ENCODE measurements at places on chromosomes 12 and 14.

DNA sequence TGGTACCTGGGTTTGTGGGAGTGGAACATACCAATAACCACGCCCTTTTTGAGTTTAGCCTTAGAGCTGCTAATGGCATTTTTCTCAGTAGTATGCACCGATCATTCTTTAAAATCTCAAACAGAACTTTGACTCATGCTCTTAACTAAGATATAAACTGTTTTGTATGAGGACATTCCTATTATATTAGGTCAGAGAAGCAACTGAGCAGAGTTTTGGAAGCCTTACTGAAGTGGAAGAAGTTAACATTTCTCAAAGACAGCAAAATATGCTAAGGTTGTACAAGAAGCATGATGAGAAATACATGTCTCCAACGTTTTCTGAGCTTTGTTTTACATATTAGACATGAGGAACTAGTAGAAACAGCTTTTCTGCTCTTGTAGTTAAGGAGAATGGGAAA lies 819.2 kb downstream of the FSCB start:
- DNase-seq = no peak

- DNase-seq = no peak
Observed at GRCh38 chr12:87127272-87127671, 871.1 kb upstream of the MGAT4C start.

- DNase-seq = no peak
Observed at GRCh38 chr14:103133210-103134140, 10.2 kb downstream of the TNFAIP2 start.

- DNase-seq = no peak
Observed at GRCh38 chr12:117098024-117098360, 1.2 kb downstream of the TESC start.

GRCh38 chr14:34219661-34220377 lies 242.2 kb downstream of the SPTSSA start:
- no peak for DNase-seq

DNA sequence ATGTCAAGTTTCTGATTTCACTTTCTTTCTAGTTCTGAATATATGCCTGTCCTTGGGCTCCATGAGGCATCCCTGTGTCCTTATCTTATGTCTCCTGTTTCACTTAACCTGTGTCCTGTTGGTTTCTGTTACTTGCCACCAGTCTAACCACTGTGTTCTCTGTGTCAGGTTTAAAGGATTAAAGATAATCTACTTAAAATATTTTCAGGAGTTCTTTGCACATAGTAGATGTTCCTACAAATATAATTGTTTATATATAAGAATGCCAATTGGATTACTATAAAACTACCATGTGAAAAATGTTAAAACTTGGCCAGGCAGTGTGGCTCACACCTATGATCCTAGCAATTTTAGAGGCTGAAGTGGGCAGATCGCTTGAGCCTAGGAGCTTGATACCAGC lies 406.4 kb downstream of the CCER1 start:
- no peak for DNase-seq

- no peak for DNase-seq
Observed at GRCh38 chr12:123807670-123808069, 45.6 kb downstream of the DNAH10 start.

- DNase-seq = no peak
Observed at GRCh38 chr14:96053248-96053599, 14.1 kb downstream of the C14orf132 start.

GRCh38 chr14:56262530-56262929 lies 144.3 kb downstream of the PELI2 start:
- DNase-seq = no peak

DNA sequence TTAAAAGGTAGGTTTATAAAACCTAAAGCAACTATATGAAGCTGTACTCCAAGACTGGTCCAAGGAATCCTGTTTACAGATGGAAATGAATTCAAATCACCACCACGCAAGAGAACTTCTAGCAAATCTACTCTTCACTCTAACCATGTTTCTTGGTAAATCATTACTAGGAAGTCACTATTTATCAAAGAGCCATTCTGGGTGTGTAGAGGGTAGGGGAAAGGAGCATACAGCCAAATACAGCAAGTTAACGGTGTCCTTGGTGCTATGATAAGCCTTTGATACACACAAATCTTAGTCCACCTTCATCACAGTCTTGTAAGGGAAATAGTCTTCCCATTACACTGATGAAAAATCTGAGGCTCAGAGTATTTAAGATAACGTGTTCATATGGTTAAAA lies 16.8 kb downstream of the NIN start:
- DNase-seq = no peak

GRCh38 chr12:102503056-102503681 lies 22.8 kb upstream of the IGF1 start:
- no peak for DNase-seq

- DNase-seq = no peak
Observed at GRCh38 chr14:53701108-53701875, 255.3 kb downstream of the BMP4 start.

GRCh38 chr14:31229638-31230572 lies 22.3 kb upstream of the HECTD1 start:
- no peak for DNase-seq

DNA sequence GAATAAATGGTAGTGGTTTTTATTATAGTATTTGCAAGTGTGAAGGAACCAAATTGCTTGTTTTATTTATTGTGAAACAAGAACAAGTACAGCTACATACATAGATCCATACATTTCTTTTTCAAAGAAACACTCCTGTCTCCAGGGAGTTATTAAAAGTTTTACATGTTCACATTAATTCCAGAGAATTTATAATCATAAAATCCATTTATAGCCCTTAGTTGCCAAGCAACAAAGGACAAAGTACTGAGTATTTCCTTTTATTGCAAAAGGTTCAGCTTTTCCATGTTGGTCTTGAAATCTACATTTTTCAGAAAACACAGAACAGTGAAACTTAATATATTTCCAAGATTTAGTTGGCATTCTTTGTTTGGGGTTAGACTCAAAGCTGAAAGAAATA lies 9.5 kb downstream of the MYRFL start:
- no peak for DNase-seq

- peak; percentile 26 for DNase-seq
Observed at GRCh38 chr14:103606963-103607668, 21.9 kb upstream of the KLC1 start.

DNA sequence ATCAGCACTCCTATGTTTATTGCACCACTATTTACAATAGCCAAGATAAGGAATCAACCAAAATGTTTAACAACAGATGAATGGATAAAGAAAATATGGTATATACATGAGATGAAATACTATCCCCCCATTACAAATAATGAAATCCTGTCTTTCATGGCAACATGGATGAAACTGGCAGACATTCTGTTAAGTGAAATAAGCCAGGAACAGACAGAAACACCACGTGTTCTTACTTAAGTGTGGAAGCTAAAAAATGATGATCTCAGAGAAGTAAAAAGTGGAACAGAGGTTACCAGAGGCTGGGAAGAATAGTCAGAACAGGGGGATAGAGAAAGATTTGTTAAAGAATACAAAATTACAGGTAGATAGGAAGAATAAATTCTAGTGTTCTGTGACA lies 113.7 kb upstream of the MDM1 start:
- no peak for DNase-seq

DNA sequence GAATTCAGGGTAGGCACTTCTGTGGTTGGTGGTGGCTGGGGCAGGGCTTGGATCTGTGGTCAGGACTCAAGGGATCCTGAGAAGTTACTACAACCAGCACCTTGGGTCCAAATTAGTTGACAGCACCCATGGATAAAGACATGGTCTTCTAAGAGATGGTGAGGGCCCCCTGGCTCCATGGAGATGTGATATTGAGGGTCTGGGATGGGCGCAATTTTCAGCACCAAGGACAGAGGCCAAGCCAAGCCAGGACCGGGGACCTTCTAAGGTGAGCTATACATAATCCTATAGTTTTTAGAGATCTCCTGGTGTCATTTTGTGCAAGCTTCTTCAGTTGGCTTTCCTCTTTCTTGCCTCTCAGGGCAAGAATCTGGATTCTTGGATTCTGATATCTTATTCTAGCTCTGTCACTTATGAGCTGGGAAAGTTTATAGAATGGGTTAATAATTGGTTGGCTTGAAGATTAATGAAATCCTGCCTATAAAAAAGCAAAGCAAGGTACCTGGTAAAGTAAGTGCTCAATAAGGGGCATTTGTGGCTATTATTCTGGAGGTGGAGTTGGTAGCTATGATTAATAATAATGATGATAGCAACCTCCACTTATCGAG lies 130.1 kb upstream of the LHX5 start:
- DNase-seq = no peak

DNA sequence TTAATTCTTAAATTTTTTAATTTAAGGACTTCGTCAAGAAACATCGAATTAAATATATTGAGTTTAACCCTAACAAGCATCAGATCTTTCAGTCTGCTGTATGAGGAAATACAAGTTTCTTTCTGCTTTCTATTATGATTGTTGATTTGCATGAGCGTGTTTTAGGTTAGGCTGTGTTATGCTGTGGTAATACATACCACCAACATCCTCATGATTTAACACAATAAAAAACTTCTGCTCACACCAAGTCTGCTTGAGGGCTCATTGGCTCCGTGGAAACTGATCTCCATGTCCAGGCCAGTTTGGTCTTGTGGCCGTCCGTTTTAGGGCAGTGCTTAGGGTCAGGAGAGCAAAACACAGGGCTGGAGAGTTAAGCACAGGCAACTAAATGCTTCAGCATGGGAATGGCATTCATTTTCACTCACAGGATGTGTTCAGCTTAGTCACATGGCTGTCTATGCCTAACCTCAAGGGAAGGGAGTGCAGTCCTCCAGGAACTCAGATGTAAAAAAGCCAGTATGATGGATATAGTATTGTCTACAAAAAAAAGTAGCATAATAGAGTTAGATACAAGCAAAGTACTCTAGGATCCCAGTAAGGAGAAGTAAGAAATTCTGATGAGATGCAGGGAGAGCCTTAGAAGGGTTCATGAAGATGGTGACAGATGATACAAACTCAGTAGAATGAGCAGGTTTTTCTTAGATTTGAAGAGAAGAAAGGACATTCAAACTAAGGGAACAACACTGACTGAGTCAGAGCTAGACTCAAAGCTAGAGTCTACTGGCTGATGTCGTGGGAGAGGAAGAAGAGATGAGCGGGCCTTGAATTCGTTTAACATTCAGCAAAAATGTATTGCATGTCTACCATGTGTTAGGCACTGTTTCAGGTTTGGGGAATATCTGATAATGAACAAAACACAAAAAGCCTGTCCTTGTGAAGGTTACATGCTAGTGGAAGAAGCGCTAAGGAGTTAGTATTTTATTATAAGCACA lies 16.3 kb downstream of the MARK3 start:
- DNase-seq = no peak

GRCh38 chr12:58026897-58027891 lies 85.8 kb downstream of the ATP23 start:
- DNase-seq = no peak

DNA sequence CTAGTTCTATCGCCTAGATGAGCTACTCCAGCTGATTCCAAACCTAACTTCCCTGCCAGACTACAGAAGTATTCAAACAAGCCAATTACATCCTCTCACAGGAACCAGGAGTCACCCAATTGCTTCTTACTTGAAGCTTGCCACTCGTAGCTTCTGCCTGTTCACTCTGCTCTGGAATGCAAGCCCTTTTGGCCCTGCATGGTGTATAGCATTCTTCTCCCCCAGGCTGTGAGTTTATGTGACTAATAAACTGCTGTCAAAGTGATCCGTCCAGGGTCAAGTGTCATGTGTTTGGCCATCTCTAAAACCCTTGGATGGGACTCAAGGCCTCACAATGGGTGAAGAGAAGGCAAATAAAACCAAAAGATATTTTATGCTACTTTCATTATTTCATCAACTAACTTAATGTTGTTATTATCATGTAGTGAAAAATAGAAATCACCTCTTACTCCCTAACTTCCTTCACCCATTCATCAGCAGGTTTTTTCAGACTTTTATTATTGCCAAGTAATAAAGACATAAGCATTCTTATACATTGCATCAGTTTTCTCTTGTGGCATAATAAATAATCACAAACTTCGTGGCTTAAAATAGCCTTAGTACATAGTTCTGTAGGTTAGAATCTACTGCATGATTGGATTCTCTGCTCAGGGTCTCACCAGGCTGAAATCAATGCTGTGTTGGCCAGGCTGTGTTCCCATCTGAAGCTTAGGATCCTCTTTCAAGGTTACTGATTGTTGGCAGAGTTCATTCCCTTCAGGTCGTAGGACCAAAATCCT lies 1981.7 kb upstream of the FLRT2 start:
- DNase-seq = no peak

- DNase-seq = no peak
Observed at GRCh38 chr12:103829092-103829491, 11.9 kb downstream of the NT5DC3 start.

DNA sequence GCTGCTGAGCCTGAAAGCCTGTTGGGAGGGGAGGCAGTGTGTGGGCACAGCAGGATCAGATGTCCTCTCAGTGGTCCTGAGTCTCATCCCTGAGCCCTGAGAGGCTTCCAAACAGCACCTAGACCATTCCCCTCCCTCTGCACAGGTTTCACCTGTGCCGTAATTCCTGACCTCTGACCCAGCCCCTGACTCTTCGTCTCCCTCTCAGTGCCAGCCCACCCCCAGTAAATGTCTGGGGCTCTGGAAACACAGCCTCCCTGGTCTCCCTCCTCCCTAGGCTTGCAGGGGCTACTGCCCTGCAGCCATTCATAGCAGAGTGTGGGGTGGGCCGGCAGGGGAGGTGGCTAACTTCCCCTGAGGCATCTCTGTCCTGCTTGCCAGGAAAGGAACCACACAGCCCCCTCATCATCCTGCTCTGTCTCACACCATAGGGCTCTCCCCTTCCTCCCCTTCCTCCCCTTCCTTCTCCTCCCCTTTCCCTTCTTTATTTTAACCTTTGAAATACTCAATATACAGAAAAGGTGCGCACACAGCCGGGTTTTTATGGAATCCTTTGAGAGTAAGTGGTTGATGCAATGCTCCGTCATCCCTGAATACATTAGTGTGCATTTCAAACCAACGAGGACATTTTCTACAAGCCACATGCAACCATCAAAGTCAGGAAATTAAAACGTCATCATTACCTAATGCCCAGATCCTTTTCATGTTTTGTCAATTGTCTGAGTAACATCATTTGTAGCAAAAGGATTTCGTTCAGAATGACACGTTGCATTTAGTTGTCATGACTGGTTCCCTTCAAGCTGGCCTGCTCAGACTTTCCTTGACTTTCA lies 67.0 kb downstream of the PRMT8 start:
- no peak for DNase-seq
